ENCODE measurements at places on chromosomes 5 and 9. TPM values are rescaled to one million over a fixed set of nuclear protein-coding genes. Genes with fewer than 3 reads are reported as not detected.

- no peak for DNase-seq
These were observed 26.9 kb downstream of the COL15A1 start for GRCh38 chr9:98970532-98971041.

DNA sequence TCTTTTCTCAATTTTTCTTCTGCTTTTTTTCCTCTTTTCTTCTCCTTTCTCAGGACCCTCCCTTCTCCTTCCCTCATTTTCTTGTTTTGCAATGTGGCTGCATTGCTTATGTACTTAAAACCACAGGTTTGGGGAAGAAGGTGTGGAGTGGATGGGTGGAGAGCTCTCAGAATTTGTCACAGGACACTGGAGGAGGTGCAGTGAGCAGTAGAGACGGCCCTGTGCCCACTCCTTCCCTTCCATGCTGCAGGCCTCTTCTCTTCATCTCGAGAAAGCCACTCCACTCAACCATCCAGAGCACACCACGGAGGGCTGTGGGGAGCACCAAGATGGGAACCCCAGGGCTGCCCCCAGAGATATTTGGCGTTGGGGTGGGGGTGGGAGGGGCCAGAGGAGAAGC lies 92.3 kb downstream of the FSTL4 start:
- no peak for DNase-seq

ACOT12 gene
- not detected for total RNA-seq

KLF9 gene
- total RNA-seq = 100 TPM

SLC23A1 gene
- 3.5 TPM for total RNA-seq

- peak; percentile 51 for DNase-seq
These were observed 11.8 kb downstream of the LMX1B start for GRCh38 chr9:126625329-126626126.
